ENCODE measurements at places on chromosomes 16 and 17. TPM values are rescaled to one million over a fixed set of nuclear protein-coding genes. Genes with fewer than 3 reads are reported as not detected.

GRCh38 chr16:549544-550263, 10.5 kb upstream of the PRR35 start:
- no peaks in the 10 kb centered on the region for H3K27me3 ChIP-seq
- no peak overlapping the region for H3K4me3 ChIP-seq
- no peaks in the 10 kb centered on the region for H3K4me1 ChIP-seq
- no peak for DNase-seq
- H3K27ac ChIP-seq: no peak overlapping the region

- no peak overlapping the region for H3K4me3 ChIP-seq
- no peaks in the 10 kb centered on the region for H3K4me1 ChIP-seq
- DNase-seq: no peak
- H3K36me3 ChIP-seq: no peaks in the 10 kb centered on the region
- no peak overlapping the region for H3K27ac ChIP-seq
Measured at GRCh38 chr17:67570797-67571196, 146.9 kb upstream of the NOL11 start.

GRCh38 chr17:2972749-2973148, 90.7 kb downstream of the OR1D5 start:
- no peaks in the 10 kb centered on the region for H3K4me1 ChIP-seq
- no peak overlapping the region for H3K27ac ChIP-seq

DNA sequence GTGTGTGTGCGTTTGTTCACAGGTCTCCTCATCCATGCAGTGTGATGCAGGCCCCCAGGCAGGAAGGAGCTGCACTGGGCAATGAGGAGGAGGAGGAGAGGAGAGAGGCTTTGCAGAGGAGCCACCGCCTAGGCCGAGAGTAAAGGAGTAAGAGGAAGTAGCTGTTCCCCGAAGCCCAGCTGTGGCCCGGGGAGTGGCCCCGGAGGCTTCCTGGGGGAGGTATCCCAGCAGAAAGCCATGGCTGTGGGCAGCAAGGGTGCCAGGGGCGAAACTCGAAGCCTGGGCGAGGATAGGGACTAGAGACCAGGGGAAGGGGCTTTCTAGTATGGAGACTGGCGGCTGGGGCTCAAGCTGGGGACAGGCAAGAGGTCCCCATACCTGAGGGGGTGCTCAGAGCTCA, 12.2 kb downstream of the C16orf95 start:
- no peaks in the 10 kb centered on the region for H3K36me3 ChIP-seq
- H3K4me3 ChIP-seq: no peak overlapping the region
- H3K27me3 ChIP-seq: no peaks in the 10 kb centered on the region
- DNase-seq: no peak

GRCh38 chr16:78796221-78796866, 696.9 kb downstream of the WWOX start:
- peak; percentile 90 for DNase-seq
- peaks cover 7% of the 10 kb centered on the region for H3K4me1 ChIP-seq
- H3K36me3 ChIP-seq: no peaks in the 10 kb centered on the region
- H3K4me3 ChIP-seq: peak overlapping the region; percentile 2

DNA sequence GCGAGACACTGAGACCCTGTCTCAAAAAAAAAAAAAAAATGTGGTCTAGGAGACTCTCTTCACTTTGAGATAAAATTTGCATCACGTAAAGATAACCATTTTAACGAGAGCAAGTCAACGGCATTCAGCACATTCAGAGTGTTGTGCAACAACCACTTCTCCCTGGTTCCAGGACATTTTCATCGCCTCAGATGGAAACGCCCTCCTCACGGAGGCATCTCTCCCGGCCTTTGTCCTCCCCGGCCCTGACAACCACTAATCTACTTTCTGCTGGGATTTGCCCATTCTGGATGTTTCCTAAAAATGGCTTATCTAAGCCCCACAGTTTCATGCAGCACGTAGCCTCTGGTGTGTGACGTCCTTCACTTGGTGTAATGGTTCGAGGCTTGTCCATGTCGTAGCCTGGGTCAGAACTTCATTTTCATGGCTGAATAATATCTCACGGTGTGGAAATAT, 6.4 kb upstream of the NPRL3 start:
- no peak overlapping the region for H3K27ac ChIP-seq
- no peaks in the 10 kb centered on the region for H3K27me3 ChIP-seq
- H3K4me3 ChIP-seq: no peak overlapping the region

GRCh38 chr16:10617662-10618420, 37.4 kb upstream of the EMP2 start:
- peaks cover 7% of the 10 kb centered on the region for H3K4me1 ChIP-seq
- no peak for DNase-seq
- no peaks in the 10 kb centered on the region for H3K27me3 ChIP-seq
- no peaks in the 10 kb centered on the region for H3K36me3 ChIP-seq
- no peak overlapping the region for H3K4me3 ChIP-seq

GRCh38 chr17:39752241-39752881, 14.6 kb downstream of the GRB7 start:
- H3K4me1 ChIP-seq: peaks cover 31% of the 10 kb centered on the region
- H3K4me3 ChIP-seq: no peak overlapping the region
- H3K36me3 ChIP-seq: no peaks in the 10 kb centered on the region
- H3K27me3 ChIP-seq: no peaks in the 10 kb centered on the region
- peak; percentile 67 for DNase-seq
- H3K27ac ChIP-seq: no peak overlapping the region

- no peaks in the 10 kb centered on the region for H3K36me3 ChIP-seq
- H3K27me3 ChIP-seq: no peaks in the 10 kb centered on the region
- H3K27ac ChIP-seq: no peak overlapping the region
- H3K4me1 ChIP-seq: peaks cover 23% of the 10 kb centered on the region
- H3K4me3 ChIP-seq: no peak overlapping the region
Measured at GRCh38 chr17:64152428-64153125, 22.6 kb upstream of the ERN1 start.

DNA sequence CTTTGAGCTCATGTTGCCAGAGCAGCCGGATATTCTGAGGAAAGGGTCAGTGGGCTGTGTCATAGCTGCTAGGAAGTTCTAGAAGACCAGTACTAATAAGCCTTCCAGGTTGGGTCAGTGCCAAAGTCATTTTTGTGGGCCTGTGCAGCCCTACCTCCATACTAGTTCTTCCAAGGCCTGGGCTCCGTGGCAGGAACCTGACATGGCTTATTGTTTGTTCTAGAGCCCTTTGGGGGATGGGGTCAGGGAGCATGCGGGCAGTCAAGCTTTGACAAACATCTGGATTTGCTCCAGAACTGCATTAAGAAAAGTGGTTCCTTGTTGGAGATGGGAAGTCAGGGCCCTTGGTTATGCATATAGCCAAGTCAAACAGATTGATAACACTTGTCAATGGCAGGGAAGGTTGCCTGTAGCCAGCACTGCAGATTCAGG, 7.6 kb downstream of the ALKBH5 start:
- no peaks in the 10 kb centered on the region for H3K27me3 ChIP-seq
- peaks cover 40% of the 10 kb centered on the region for H3K4me1 ChIP-seq
- no peak overlapping the region for H3K4me3 ChIP-seq
- H3K36me3 ChIP-seq: no peaks in the 10 kb centered on the region

DNA sequence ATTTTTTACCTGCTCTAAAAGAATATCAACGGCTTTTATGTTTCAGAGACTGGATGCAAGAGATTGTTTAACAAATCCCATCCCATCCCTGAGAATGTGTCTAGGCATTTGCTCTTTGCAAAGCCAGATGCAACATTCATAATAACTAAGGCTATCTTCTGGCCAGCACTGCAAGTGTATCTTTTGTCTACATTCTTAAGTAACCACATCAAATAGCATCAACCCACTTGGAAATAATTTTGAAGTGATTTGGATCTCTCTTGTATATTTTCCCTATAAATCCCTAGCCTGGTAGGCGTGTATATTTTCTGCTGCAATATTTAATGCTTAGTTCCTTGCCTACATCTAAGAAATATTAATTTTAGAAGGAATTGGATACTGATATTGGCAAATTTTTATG, 64.3 kb downstream of the PIGL start:
- no peaks in the 10 kb centered on the region for H3K36me3 ChIP-seq
- DNase-seq: no peak
- H3K4me3 ChIP-seq: no peak overlapping the region

DNA sequence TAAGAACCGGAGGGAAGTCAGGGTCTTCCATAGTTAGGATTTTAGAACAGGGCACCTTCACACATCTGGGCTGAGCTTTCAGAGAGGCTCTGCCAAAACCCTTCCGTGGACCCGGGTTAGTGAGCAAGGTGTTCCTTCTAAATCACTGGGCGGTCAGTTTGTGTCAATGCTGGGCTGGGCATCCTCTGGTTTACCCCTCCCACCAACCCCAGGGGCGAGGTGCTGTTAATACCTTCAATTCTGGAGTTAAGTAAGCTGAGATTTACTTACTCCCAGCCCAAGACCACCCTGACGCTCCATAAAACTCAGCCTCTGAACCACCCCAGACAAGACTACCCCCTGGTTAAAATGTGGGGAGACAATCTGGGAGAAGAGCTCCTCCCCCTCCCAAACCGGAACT, 1.0 kb downstream of the TMEM92 start:
- DNase-seq: no peak
- H3K27me3 ChIP-seq: no peaks in the 10 kb centered on the region
- peaks cover 11% of the 10 kb centered on the region for H3K4me1 ChIP-seq

DNA sequence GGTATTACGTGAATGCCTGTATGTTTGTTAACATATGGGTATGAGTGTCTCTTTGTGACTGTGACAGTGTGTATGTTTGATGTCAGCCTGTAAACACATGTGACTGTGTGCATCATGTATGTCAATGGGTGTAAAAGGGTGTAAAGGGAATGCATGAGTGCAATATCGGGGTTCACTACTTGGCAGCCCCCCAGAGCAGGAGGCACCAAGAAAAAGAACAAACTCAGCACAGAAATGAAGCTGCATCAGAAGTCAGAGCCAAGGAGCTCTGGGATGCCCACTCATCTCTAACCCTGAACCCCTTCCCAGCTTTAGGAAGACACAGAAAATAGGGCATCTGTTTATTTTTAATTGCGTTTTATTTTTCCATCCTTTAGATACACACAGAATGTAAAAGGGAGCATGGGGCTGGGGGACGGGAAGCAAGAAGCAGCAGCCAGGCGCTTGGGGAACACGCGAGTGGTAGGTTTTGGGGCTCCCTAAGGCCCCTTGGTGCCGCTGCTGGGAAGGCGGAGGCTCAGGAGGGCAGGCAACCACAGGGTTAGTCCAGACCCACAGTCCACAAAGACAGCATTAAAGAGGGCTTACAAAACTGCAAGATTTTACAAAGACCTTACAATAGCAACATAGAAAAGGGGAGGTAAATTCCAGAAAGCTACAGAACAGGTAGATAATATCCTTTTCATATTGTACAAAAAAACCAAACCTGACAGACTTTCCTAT, 2.3 kb upstream of the HOXB6 start:
- H3K36me3 ChIP-seq: no peaks in the 10 kb centered on the region
- H3K27me3 ChIP-seq: peaks cover 7% of the 10 kb centered on the region
- DNase-seq: no peak

- no peak for DNase-seq
- no peaks in the 10 kb centered on the region for H3K27me3 ChIP-seq
- H3K4me3 ChIP-seq: no peak overlapping the region
- H3K27ac ChIP-seq: no peak overlapping the region
- no peaks in the 10 kb centered on the region for H3K36me3 ChIP-seq
Measured at GRCh38 chr17:50618941-50619340, 15.7 kb upstream of the ABCC3 start.

GRCh38 chr17:83186751-83187421, 107.5 kb downstream of the METRNL start:
- no peaks in the 10 kb centered on the region for H3K27me3 ChIP-seq
- no peak for DNase-seq
- no peak overlapping the region for H3K4me3 ChIP-seq
- H3K4me1 ChIP-seq: peaks cover 9% of the 10 kb centered on the region

DNA sequence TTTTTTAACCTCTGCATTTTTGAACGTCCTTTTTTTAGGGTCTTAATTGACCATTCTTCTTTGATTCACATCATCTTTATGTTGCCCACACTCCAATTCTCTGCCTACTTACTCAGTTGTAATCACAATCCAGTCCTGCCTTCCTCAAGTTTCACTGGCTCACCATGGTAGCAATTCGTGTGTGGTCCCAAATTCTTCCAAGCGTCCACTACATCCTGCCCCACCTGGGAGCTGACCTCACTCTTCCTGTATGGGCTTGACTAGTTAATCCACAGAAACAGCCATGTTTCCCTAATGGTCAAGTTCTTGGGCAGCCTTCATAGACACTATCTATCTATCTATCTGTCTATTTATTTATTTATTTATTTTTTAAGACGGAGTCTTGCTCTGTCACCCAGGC, 7.1 kb downstream of the TLCD2 start:
- no peaks in the 10 kb centered on the region for H3K4me1 ChIP-seq
- no peak overlapping the region for H3K27ac ChIP-seq
- no peaks in the 10 kb centered on the region for H3K27me3 ChIP-seq
- no peaks in the 10 kb centered on the region for H3K36me3 ChIP-seq
- no peak overlapping the region for H3K4me3 ChIP-seq
- no peak for DNase-seq

- H3K4me3 ChIP-seq: no peak overlapping the region
- no peak overlapping the region for H3K27ac ChIP-seq
- H3K27me3 ChIP-seq: no peaks in the 10 kb centered on the region
Measured at GRCh38 chr16:53773150-53773846, 69.3 kb downstream of the FTO start.

DNA sequence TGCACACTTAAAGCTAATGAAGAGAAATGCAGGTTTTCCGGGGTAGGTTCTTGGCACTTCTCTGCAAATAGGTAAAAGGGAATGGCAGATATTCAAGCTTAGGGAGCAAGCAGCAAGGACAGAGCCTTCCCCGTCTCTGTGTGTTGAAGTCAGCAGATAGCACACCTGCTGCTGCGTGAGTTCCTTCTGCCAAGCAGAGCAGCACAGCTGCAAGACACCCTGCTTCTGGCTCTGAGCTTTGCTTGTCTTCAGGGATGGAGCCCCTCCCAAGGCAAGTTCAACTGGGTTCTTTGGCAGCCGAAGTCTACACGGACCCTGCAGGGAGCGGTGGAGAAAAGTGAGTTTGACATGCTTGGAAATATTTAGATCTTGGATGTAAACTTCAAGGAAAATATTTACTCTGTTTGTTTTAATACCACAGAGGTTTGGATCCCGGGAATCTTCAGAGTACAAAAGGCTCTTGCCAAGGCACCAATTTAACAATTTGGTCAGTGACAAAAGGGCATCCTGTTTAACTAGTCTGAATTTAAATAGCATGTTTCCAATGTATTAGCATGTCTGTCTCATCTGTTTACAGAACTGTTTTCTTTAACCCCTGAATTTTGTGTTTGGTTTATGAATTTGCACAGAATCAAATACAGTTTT, 113.4 kb upstream of the KCNJ16 start:
- H3K27ac ChIP-seq: no peak overlapping the region
- H3K36me3 ChIP-seq: no peaks in the 10 kb centered on the region
- H3K4me1 ChIP-seq: peaks cover 3% of the 10 kb centered on the region
- peak; percentile 54 for DNase-seq
- H3K27me3 ChIP-seq: no peaks in the 10 kb centered on the region

Gene CAMTA2
- total RNA-seq: 51.3 TPM

Gene MARF1
- 49.7 TPM for total RNA-seq

Gene NPIPB6
- 16.7 TPM for total RNA-seq

Gene CDYL2
- 63.7 TPM for total RNA-seq

Gene ZNF764
- 23.2 TPM for total RNA-seq

Gene ITGAD
- total RNA-seq: 0.19 TPM

Gene HSPB9
- total RNA-seq: 6.9 TPM

Gene MYH2
- 0.31 TPM for total RNA-seq

All from testis (tissue), 5 donors.